ENCODE measurements at places on chromosomes 2 and 18.

GRCh38 chr2:1614564-1614963 is 129.8 kb downstream of the PXDN start:
- DNase-seq: no peak

- no peak for DNase-seq
Observed at GRCh38 chr2:190582736-190583506, 48.4 kb upstream of the NEMP2 start.

GRCh38 chr2:174334781-174335251 is at the start of gene SP9:
Gene SP9, plus strand, starts transcription at chr2:174334954. Its CDS starts 139 bp downstream, at chr2:174335093.
- DNase-seq: peak; percentile 62

DNA sequence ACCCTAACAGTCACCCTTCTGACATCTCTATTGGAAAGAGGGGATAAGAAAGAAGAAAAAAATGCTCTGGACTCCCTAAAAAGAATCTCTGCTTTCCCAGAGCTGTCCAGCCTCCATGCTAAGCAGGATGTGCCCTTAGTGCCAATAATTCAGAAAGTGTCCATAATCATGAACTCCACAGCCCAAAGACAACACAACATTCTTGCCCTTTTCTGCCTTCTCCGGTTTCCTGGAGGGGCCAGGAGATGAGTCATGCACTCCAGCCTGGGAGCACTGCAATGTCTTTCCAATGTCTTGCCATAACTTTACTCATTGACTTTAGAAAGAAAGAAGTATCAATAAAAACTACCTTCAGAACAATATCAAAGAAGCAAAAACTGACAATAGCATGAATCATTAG is 44.0 kb downstream of the KLF7 start:
- no peak for DNase-seq

GRCh38 chr2:30691091-30691947 is 115.9 kb downstream of the CAPN13 start:
- DNase-seq: no peak
